ENCODE measurements at places on chromosomes 13 and 19. TPM values are rescaled to one million over a fixed set of nuclear protein-coding genes. Genes with fewer than 3 reads are reported as not detected.

The DNMT1 gene
- 19.7 TPM for total RNA-seq

The SIGLEC8 gene
- 2.3 TPM for total RNA-seq

The ADGRE2 gene
- total RNA-seq: 5.3 TPM

The SCEL gene
- total RNA-seq: not detected

The IL17D gene
- 0.19 TPM for total RNA-seq

The ANGPTL8 gene
- total RNA-seq: 33.9 TPM

The ZNF560 gene
- not detected for total RNA-seq

The C1QTNF9B gene
- total RNA-seq: not detected

The CGB1 gene
- total RNA-seq: not detected

The OR7A5 gene
- total RNA-seq: not detected

The NUDT19 gene
- total RNA-seq: 8.5 TPM

The CCDC169 gene
- total RNA-seq: not detected

The ABCA7 gene
- total RNA-seq: 5.3 TPM

The AP1M2 gene
- 0.42 TPM for total RNA-seq

Data from liver (tissue), 10 donors.